ENCODE measurements at places on chromosomes 2 and 18.
A peak's percentile ranks its signal among the peaks of the same experiment; 100 is the strongest.

DNA sequence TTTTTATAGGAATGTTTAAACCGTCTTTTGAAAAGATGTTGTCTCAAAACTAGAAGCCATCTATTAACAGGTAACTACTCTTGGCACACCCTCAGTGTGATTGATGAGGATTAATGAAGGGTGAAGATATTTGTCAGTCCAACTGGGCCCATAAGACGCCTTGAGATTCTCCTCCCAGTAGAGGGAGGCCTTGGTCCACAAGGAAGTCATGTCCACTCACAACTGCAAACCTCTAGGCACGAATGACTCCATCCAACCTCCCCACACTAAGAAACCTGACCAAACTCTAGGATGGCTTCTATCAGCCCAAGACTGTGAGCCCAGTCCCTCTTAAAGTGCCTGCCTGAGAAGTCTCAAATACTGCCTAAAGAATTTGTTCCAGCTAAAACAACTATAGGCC lies 19.2 kb upstream of the GRP start:
- DNase-seq, result no peak

DNA sequence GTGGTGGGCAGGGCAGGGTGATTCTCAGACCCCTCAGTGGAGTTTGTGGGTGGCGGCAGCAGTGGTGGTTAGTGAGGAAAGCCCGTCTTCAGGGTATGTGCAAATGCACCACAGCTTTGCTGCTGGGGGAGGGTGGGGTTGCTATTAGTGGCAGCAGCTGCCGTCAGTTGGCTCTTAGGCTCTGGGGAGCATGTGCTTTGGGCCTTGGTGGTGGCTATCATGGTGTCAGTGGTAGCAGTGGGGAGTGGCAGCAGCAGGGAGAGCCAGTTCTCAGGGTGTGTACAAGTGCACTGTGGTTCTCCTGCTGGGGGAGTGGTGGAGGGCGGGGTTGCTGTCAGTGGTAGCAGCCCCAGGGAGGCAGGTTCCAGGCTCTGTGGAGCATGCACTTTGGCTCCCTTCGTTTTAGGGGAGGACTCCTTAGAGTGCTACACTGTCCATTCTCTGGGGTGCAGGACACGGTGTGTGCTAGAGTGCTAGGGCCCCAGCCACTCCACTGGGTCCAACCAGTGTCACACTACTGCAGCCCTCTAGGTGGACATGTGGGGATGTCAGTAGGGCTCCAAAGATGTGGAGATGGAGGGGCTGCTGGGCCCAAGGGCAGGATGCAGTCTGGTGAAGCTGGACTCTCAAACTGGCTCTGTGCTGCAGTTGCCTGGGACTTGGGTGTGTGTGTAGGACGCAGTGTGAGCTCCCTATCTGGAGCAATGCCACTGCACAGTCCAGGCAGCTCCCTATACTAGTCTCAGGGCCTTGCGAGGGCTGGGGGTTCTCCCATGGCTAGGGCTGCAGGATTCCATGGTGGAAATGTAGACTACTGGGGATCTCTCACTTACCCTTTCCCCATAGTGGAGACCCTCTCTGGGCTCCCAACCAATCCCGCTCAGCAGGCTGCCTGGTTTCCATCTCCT lies 45.3 kb downstream of the ADCYAP1 start:
- DNase-seq, result no peak

GRCh38 chr2:232798187-232798586 lies 21.8 kb upstream of the KCNJ13 start:
- DNase-seq, result no peak

DNA sequence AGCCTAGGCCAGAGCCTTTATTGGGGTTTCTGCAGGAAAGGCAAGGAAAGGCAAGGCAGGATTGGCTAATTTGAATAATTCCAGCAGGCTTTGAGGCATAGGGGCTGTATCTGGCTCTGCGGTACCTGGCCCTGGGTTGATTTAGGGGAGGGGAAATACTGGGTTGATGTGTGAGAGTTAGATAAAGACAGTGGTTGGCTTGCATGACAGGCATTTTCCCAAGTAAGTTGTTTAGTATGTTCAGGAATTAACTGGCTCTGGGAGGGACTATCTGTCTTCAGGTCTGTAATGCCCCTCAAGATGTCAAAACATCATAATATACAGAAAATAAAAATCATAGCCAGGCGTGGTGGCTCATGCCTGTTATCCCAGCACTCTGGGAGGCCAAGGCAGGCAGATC lies 98.7 kb downstream of the UBR3 start:
- DNase-seq, result no peak

DNA sequence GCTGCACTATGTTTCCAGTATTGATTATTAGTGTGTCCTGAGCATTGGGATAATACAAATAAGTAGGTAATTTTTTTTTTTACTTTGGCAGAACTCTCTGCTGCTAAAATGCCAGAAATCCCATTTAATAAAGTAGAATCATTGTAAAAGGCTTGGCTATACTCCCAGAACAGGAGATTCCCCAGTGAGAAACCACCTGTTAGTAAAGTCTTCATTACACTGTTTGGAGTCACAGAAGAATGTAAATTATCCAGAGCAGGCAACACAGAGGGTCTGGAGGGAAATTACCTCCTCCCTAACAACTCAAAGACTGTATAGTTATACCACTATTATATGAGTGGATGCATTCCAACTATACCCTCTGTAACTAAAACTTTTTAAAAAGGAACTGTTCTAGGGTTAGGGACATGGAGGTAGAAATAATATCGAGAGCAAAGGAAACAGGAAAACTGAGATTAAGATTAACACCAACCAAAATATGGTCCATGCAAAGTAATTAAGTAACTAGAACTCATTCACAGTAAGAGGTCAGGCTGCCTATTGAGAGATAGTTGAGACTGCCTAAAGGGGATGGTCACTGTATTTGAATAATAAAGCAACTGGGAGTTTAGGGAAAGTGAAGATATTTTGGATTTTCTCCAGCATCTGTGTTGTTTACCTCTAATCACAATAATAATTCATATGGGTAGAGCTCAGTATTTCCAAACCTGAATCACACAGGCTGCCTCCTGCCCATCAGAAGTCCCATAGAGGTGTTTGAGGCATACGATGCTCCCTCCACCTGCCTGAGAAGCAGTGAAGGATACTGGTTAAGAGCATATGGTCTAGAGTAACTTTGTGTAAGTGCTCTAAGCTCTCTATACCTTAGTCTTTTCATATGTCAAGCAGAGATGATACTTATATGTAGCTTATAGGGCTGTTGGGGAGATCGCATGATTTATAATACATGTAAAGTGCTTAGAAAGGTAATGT lies 34.4 kb downstream of the MAP2 start:
- no peak for DNase-seq

DNA sequence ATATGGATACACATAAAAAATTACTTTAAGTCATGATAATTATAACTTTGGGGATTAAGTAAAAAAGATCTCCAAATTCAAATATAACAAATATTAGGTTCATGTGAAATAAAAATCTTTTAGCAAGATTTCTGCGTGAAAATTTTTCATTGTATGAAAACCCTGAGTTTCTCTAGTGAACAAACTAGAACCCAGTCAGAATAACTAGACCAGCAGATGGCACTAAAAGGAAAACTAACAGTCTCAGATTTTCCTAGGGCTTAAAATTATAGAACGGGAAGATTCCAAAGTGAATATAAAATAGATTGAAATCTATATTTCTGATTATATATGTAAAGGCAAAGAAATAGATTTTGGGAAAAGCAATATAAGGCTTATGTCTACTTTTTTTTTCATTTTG lies 43.3 kb downstream of the TMEM200C start:
- DNase-seq, result no peak

DNA sequence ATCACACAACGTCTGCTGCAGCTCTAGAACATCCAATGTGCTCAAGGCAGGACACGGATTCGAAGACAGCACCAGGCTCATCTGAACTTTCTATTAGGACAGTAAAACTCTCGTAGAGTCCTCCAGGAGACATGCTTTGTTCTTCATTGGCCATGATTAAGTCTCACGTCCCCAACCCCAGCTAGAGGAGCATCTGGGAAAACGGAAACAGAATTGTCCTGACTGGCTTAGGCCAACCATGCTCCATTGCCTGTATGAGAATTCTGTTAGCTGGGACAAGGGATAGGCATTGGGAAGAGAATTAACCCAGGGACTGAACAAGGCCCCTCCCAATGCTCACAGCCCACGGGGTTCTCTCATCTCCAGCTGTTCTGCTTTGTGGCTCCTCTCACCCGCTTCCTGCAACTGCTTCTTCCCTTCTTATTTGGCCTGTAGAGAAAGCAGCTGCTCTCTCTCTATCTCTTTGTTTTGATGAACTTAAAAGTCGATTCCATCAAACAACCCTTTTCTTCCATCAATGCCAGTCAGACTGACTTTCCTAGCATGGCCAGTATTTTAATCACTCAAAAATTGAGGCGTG lies 75.6 kb downstream of the C1QL2 start:
- no peak for DNase-seq

DNA sequence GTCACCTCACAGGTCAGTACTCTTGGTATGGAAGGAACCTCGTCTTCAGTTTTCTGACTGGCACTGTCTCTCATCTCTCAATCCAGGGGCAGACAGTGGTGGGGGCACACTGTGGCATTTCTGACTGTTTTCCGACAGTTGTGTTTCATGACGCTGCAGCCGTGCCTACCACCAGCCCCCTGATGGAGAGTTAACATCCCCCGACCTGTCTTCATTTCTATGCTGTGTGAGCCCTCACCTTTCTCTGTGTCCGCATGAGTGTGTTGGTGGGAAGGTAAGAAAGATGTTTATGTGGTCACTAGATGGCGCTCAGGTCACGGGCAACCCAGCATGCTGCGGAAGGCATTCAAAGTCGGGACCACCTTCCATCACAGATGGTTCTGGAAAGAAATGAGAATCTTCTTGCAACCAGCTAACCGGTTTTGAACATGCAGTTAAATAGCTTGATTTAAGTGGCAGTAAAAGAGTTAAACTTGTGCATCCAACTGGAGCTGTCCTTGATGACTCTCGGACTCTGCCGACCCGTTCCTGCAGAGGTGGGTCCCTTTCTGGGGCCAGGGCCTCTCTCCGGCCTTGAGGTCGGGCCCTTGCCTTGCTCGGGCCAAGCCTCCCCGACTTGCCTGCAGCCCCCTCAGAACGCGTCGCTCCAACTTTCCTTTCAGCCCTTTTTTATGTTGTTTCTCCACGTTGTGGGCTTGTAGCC lies 92.4 kb downstream of the DYSF start:
- DNase-seq, result peak; percentile 69
